ENCODE measurements at places on chromosomes 2 and 18.

DNA sequence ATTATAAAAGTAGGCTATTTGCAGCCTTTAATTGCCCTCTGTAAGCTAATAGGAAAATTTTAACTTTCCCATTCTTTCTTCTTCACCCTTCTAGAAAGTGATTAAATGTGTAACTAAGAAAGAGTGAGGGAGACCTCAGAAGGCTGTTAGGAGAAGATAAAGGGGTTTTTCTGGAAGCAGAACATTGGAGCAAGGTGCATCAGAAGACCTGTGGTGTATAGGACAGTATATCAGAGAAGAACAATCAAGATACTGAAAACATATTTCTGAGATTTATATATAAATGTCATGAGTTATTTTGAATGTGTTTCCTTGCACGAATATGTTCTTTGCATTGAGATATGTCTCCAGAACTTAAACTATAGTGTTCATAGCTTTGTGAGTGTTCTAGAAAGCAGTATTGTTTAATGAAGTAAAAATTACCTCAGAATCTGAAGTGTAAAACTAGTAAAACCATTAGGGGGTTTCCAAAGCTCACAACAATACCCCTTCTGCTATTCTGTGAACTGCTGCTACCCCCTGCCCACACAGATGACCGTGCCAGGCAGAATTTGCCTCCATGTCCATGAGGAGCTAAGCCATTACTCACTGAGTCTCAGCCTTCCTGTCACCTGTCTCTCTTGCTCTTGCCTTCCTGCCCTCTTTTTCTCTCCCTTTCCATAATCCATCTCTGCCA is 537.9 kb downstream of the EPHA4 start:
- DNase-seq = no peak

DNA sequence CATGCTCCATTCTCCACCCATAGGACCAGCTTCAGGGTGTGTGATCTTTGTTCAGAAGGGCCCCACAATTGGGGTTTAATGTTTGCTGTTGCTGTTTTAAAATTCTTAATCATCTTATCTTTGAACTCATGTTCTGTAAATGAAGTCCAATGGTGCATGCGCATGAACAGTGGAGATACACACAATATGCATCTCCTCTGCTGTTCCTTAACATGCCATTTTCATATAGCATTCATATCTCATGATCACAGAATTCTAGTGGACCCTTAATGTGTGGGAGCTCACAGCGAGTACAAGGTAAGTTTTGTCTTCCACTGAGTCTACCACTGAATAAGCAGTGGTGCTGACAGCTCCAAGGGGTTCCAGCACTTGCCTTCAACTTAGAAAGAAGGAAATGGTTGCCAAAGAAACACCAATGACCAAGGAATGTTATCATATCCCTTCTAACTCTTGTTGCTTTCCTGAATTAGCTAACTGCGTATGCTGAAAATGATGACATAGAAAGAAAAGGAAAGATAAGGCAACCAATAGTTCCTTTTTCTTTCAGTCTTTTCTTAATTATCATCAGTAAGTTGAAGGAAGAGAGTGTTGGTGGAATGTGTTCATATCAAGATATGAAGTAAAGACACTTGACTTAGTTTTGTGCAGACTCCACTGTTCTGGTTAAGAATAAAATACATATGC is 258.9 kb upstream of the FBXO11 start:
- no peak for DNase-seq

- no peak for DNase-seq
These were observed 35.4 kb upstream of the TMEM182 start for GRCh38 chr2:102726128-102727087.

DNA sequence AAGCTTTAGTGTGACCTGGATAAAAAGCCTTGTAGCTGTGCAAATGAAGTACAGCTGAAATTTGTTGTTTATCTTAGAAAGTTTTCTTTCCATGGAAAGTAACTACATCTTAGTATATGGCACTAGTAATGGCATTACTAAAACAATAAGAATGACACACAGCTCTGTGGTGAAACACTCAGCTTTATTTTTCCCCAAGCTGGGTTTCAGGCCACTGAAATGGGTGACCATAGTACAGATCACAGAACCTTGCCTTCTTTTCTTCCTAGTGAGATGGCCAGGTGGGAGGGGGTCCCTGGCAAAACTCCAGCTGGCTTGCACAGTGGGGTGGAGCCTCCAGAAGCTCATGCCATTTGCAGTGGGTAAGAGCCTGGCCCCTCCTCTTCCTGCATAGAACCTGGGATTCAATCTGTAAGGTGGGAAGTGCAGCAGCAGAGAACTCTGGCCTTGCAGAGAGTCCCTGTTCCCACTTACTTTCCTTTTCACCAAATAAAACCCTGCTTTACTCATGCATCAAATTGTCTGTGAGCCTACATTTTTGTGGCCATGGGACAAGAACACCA is 17.6 kb upstream of the GRP start:
- DNase-seq = no peak

DNA sequence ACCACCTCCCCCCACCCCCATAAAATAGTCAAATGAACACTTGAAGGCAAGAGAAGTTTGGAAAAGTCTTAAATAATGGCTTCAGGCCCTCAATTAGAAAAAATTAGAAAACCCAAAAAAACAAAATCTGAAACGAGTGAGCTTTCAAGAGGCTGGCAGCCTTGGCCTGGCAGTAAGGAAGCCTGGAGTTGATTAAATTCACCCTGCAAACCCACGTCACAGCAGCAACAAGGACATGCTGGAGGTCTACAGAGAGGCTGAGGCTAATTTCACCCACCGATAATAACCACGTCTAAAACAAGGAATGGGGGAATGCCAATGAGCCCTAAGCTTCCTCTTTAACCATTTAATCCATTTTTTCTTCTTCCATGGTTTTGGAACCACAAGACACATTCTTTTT is 122.7 kb upstream of the SMAD7 start:
- DNase-seq = no peak

DNA sequence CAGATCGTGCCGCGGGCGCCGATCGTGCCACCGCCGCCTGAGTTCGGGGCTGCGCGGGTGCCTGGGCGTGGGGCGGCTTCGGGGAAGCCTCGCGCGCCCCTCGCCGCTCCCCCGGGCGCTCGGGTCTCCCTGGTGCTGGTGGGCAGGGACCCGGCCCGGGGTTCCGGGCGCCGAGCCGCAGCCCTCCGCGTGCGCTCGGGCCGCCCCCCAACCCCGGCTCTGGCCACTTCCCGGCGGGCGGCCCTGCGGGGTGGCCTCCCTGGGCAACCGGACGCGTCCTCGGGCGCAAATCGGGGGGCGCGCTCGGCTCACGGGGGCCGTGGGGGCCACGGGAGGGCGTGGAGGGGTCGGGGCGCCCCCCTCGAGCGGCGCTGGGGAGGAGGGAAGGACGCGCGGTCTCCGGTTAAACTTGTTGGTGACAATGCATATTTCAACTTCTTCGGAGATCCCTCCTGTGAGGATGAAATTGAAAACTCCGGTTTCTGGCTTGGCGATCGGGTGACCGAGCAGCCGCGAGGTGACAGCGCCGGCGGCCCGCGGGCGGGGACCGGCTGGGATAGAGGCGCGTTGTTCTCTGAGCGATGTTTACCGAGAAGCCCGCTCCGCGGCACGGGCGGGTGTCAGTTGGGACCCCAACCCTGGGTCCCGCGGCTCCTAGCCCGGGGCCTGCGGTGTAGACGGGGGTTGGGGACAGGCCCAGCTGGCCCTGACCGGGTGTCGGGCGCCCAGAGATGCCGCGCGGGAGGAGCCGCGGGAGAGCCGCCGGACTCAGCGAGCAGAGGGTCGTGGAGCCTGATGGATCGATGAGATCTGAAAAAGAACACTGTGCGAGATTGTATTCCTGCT is 676 bp downstream of the SH3BP4 start:
- DNase-seq = no peak

GRCh38 chr2:157845081-157845480 is 31.0 kb downstream of the ACVR1 start:
- no peak for DNase-seq

- DNase-seq = no peak
These were observed 360.4 kb downstream of the SLC4A3 start for GRCh38 chr2:219987830-219988229.

All from activated CD4-positive, alpha-beta memory T cell treated with anti-CD3 and anti-CD28 coated beads, Interleukin-2, amount 10 ng/mL, durations not matched to agents 7 days and 5 days (primary cell).